ENCODE measurements at places on chromosomes 11 and 22. TPM values are rescaled to one million over a fixed set of nuclear protein-coding genes. Genes with fewer than 3 reads are reported as not detected.

DNA sequence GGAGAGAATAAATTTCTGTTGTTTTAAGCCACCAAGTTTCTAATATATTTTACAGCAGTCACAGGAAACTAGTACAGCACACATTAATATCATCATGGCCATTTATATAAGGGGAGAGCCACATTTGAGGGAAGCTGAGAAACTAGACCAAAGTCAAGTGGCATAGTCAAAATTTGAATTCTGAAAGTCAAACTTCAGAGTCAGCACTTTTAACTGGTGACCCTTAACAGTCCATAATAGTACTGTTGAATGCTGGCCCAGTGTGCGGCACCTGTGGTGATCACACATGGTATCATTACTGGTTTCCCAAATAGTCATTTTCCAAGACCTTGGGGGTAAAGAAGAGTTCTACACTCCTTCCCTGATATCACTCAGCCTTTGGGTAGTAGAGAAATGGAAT is 44.3 kb upstream of the PAX6 start:
- DNase-seq: no peak

Gene CLTCL1
- 4.4 TPM for total RNA-seq

DNA sequence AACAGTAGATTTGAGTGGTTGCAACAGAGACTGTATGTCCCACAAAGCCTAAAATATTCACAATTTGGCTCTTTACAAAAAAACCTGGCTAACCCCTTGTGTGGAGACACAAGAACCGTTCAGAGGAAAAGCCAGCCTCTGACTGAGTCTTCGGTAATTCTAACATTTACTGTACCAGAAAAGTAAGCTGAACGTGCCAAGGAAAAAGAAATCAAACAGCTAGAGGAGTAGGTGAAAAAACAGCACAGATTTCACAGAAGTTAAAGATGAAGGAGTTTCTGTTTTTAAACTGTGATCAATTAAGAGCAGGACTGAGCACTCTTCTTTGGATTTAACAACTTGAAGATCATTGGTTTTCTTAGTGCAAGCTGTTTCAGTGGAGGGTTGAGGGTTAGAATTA is 424.7 kb upstream of the KIRREL3 start:
- DNase-seq: no peak

DNA sequence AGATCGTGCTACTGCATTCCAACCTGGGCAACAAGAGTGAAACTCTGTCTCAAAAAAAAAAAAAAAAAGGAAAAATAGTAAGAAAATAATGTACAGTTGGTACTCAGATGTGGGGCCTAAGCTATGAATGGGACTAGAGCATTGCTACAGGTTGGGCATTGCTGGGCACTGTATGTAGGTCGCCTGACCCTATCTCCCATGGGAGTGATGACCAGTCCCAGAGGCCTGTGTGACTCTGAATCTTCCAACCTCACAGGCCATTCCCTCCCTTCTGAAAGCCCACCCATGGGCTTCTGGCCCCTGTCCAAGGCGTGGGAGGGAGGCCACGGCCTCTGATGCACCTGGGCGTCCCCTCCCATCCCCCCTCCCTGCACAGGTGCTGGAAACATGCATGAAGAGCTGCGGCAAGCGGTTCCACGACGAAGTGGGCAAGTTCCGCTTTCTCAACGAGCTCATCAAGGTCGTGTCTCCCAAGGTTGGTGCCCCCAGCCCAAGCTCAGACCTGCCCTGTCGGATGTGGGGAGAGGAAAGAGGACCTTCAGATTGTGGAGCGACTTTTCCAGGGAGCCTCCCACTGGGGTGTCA is 9.5 kb downstream of the GGA1 start:
- no peak for DNase-seq

Gene MAP4K2
- 25.0 TPM for total RNA-seq

DNA sequence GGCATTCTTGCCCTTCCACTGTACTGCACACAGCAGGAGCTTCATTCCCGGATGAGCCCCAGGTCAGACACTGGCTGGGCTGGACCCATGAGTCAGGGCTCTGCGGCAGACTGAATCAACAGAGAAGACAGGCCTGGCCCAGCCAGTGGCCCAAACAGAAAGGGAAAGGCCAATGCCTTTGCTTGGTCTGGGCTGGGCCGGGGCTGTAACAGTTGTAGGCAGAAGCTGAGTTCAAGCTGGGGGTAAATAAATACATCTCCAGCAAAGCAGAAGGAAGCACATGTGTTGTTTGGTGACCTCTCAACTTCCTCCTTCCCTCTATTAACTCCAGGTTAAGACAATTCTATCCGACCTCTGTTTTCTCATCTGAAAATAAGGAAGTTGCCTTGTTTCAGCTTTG is 1.8 kb upstream of the SMIM35 start:
- DNase-seq: no peak

Gene TNNI2
- 1.3 TPM for total RNA-seq

DNA sequence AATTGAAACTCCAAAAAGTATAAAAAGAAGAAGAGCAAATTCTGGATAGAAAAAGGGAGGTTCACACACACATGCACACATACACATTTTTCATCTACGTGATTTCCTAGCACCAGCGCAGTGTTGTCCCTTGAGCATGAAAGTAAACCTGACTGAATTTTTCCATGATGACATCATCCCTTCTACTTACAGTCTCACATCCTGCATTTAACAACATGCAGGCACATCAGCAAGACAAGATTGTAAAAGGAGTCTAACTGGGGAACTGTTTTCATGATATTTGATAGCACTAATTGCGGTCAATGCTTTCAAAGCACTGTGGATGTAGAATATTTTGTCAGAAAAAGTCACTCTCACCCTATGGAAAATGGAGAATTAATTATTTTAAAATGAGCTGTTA is 36.6 kb downstream of the GAS2 start:
- no peak for DNase-seq

- no peak for DNase-seq
Observed at GRCh38 chr22:18987765-18988164, 51.7 kb upstream of the PRODH start.

GRCh38 chr11:811446-812245 is 1.9 kb downstream of the RPLP2 start:
- no peak for DNase-seq

GRCh38 chr22:33361581-33361980 is 303.4 kb upstream of the SYN3 start:
- no peak for DNase-seq

- no peak for DNase-seq
Observed at GRCh38 chr22:27011133-27011532, 353.7 kb downstream of the MIAT start.

DNA sequence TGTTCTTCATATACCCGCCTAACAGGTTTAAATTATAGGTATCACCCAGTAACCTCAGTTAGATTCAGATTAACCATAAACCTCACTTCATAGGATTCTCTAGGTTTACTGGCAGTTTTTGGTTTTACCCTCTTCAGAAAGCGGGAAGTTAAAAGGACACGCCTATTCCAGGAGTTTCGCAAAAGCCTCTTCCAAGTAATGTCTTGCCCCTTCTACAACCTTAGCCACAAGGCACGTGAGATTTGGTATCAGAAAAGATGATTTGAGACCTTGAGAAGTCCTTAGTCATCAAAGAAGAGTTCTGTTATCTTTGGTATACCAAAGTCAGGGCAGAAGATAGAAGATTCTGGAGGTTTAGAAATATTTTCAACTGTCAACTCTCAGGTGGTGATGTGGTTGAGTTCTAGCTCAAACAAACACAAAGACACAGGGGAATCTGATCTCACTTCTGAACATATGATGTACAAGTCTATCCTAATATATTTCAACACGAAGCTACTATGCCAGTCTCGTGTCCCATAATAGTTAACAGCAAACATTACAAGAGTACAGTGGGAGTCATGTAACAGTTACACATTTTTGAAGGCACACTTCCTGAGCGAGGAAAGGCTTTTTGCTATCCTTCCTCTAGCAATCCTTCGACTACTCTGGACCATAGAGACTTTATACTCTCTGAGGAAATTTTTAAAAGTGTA is 103.5 kb downstream of the USP35 start:
- DNase-seq: no peak

Gene HEPACAM
- total RNA-seq: 0.07 TPM

DNA sequence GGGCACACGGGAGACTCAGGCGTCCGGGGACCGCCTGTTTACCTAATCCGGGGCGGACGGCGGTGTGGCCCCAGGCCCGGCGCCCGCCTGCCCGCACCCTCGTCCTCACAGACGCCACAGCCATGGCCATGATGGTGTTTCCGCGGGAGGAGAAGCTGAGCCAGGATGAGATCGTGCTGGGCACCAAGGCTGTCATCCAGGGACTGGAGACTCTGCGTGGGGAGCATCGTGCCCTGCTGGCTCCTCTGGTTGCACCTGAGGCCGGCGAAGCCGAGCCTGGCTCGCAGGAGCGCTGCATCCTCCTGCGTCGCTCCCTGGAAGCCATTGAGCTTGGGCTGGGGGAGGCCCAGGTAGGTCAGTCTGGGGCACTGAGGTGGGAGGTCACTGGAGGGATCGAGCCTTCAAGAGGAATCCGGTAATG is 10.0 kb upstream of the RAB1B start:
- no peak for DNase-seq

DNA sequence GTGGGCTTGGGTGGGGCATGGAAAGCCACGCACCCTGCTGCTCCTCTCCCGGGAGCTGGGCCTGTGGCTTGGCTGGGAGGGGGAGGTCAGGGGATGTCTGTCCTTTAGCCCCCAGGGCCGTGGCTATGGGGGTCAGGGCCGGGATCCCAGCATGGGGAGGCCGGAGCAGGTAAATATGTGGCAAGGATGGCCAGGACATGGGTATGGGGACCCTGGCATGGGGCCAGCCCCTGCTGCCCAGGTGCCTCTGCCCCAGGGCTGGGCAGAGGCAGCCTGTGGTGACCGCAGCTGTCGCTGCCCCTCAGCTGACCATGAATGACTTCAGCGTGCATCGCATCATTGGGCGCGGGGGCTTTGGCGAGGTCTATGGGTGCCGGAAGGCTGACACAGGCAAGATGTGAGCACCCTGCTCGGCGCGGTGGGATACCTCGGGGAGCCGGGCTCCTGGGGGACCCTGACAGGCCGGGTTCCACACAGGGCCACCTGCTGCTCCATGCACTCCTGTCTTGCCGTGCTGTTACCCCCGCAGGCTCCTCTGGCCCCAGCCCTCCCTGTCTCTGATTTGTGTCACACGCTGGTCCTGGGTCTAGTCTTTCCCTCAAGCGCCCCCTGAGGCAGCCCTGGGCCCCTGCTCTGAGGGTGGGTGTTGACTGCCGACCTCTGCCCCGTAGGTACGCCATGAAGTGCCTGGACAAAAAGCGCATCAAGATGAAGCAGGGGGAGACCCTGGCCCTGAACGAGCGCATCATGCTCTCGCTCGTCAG is 8.1 kb upstream of the ANKRD13D start:
- no peak for DNase-seq

DNA sequence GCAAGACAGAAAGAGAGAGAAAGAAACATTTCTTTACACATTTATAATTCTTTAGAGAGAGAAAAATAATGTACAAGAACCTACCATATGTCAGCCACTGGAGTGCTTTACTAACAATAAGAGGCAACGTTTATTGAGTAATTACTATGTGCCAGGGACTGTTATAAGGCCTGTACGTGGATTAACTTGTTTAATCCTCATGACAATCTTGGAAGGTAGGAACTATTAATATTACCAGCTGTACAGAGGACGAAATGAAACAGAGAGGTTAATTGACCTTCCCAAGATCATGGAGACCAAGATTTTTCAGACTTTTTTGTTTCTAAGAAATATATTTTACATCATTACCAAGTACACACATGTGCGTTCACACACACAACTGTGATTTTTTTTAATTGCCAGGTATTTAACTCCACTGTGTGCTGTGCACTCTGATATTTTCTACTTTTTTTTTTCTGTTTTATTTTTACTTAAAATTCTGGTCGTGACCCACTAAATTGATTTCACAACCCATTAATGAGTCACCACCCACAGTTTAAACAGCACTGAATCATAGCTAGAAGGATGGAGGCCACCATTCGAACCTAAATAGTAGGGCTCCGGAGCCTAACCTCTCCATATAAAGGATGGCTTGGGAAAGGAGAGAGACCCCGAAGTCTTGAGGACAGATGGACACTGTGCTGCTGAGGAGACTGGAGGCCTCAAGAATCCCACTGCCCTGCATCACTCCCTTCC is 21.4 kb downstream of the CREB3L1 start:
- no peak for DNase-seq

DNA sequence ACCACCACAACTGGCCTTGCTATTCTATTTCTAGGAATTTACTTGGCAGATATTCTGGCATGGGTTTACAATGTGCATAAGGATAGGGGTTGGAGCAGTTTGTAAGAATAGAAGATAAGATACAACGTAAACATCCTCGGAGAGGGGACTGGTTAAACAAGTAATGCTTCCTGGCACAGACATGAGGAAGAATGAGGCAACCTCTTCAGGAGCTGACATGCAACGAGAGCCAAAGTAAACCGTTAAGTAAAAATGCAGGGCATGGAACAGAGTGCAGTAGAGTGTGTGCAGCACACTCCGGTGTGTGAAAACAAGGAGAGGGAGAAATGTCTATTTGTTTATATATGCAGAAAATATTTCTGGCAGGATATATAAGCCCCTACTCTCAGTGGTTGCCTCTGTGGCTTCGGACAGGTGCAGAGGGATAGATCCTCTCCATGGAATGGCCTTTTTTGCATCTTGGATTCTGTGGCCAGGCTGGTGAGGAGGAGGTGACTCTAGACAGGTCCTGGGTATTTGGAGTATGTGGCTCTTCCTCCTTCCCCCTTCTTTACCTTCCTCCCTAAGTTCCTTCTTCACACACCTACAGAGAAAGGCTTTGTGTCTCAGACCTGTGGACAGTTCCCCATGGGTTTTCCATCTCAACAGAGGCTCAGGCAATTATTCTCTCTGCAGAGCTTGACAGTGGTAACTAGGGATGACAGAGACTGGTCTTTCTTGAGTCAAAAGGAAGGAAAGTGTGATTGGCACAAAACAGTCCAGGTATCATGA is 2.5 kb downstream of the RAB36 start:
- DNase-seq: no peak

Gene DDTL
- total RNA-seq: not detected

DNA sequence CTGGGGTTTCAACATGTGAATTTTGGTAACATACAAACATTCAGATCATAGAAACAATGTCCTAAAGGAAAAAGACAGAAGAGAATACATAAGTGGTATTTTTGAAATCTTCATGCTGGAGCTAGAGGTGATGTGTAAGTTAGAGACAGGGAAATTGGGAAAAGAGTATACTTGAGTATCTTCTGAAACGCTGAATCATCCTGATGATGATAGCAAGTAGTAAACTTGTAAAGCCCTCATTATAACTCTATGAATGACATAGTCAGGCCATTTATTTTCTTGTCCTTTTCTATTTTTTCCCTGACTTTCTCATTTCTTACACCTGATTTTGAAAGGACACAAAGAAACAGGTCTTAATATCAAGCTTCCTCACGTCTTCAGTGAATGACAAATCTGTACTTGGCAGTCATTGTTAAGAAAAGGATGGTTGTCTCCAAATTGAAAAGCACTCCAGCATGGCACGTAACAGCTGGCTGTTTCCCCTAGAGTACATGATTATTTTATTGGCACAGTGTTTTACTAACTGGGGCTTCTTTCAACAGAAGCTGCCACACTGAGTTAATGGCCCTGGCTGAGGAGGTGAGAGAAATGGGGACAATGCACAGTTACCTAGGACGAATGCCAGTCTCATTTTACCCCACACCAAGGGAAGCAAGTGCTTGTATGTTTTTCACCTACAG is 140.7 kb upstream of the CTSC start:
- DNase-seq: no peak

Gene YPEL4
- total RNA-seq: 1.1 TPM

Gene ZNF280A
- total RNA-seq: not detected

All from mesothelial cell of epicardium (in vitro differentiated cells).